ENCODE measurements at places on chromosomes 2 and 18. TPM values are rescaled to one million over a fixed set of nuclear protein-coding genes. Genes with fewer than 3 reads are reported as not detected.

Gene ZNF397
- total RNA-seq, result 16.2 TPM

Gene MOGAT1
- not detected for total RNA-seq

DNA sequence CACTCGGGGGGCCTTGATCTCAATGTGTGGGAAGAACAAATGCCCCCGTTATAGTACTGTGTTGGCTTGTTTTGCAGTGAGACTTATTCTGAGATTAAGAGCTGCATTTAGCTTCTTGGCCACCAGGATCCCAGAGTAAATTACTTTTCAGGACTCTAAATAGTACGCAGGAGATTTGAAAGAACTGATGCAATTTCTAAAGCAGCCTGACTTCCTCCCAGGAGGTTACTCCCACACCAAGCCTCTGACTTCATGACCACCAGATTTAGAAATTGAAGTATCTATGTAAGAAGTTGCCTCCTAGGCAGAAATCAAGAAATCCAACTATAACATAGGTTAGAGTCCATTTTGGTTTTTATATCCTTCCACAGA, 67.0 kb downstream of the FEZ2 start:
- no peak for DNase-seq

Gene ZNF396
- 0.95 TPM for total RNA-seq

DNA sequence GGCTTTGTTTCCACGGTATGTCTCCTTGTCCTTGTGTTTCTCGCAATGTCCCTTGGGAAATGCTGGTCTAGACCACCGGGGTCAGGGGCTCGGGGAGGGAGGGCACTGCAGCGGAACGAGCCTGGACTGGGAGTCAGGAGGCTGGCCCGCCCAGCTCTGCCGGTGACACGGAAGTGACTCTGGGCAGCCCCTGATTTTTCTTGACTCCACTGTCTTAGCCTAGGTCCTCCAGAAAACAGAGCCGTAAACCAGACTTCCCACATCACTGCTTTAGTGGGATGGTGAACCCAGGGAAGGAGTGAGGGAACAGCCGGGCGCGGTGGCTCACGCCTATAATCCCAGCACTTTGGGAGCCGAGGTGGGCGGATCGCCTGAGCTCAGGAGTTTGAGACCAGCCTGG, 144.2 kb downstream of the ASB1 start:
- no peak for DNase-seq

Gene TRIM43B
- total RNA-seq, result not detected

DNA sequence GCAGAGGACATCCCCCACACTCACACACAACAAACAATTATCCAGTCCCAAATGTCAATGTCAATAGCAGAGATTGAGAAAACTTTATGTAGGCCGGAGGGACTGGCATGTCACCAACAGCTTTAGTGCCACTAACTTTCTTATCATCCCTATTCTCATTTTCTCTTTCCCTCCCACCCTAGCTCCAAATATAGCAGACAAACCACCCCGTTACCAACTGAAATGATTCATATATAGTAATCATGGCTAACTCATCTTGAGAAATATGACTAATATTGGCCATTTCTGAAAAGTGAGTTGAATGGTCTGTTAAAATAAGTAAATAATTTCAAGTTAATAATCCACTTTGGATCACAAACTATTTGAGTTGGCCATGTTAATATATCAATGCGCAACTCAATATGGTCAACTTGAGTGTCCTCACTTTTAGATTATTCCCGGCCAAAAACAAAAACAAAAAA, 242.1 kb upstream of the RND3 start:
- no peak for DNase-seq

- DNase-seq, result no peak
Measured at GRCh38 chr2:234102112-234102511, 51.6 kb downstream of the SPP2 start.

DNA sequence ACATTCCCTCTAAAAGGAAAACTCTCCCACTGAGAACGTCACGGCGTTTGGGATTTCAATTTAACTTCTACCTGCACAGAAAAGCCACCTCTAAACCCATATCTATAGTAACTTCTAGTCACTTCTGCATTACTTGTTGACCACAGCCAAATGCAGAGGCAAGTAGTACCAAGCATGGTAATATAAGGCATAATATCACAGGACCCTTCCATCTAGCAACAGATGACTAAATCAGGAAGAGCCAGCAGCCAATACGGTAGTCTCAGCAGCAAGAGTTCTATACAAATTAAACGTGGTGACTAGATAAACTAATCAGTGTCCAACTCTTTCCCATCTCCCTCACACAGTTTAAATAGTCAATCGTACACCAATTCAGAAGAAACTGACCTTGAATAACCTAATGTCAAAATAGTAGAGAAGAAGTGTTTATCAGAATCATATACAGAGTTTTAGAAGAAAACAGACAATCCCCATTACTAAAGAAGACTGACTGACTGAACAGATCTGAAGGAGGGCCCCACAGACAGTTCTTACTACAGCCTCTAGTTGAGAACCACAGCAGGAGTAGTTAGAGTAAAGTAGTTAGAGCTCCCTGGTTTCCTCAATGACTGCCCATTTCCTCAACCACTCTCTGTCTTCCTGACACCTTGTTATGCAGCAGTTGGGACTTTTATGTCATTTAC, 30.0 kb downstream of the MEMO1 start:
- no peak for DNase-seq

DNA sequence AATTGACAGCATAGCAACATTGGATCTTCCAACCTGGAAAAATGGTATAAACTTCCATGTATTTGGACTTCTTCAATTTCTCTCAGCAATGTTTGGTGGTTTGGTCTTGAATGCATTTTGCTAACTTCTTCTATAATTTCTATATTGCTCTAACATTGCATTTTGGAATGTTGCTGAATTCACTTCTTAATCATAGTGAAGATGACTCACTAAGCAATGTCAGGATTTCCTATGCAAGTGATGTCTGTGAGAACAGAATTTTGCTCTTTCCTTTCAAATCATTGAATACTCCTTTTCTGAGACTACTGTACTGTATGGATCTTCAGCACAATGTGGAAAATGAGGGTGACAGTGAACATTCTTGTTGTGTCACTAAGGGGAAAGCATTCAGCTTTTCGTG, 28.9 kb upstream of the CDH19 start:
- DNase-seq, result no peak

DNA sequence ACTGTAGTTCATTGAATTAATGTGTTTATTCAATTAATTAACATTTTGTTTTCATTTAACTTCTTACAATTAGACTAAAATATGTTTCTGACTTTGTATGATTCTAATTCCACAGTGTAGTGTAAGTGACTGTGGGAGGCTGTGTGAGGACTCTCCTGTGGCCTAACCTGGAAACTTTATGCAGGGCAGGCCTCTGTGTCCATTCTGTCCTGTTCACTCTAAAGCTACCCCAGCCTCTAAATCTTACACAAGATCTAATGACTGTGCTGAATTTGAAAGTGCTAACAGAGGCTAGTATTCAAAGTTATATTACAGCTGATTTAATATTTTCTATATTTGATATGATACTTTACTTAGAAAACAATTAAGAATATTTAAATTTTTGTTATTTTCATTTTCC, 270.5 kb upstream of the CDH19 start:
- no peak for DNase-seq

Gene CFC1
- total RNA-seq, result not detected

DNA sequence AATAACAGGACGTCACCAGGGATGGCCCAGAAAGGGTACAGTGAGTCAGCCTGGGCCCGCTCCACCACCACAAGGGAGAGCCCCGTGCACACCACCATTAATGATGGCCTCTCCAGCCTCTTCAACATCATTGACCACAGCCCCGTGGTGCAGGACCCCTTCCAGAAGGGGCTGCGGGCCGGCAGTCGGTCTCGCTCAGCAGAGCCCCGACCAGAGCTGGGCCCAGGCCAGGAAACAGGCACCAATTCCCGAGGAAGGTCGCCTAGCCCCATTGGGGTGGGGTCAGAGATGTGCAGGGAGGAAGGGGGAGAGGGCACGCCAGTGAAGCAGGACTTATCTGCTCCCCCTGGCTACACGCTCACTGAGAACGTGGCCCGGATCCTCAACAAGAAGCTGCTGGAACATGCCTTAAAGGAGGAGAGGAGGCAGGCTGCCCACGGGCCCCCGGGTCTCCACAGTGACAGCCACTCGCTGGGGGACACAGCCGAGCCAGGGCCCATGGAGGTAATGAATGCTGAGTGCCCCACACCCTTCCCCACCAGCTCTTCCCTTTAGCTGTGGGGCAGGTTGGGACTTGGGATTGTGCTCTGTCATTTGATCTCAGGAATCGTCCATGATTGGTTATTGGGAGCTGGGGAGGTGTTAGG, 120.5 kb downstream of the MTCL1 start:
- no peak for DNase-seq

Gene MAP3K19
- total RNA-seq, result not detected

- DNase-seq, result no peak
Measured at GRCh38 chr2:166067229-166067628, 60.6 kb downstream of the SCN1A start.

- no peak for DNase-seq
Measured at GRCh38 chr2:28652217-28652616, 99.4 kb upstream of the PPP1CB start.

GRCh38 chr2:100041946-100042345, 100.4 kb downstream of the AFF3 start:
- DNase-seq, result no peak

- DNase-seq, result no peak
Measured at GRCh38 chr2:16546128-16546754, 119.4 kb downstream of the CYRIA start.

Gene AFF3
- total RNA-seq, result 9.9 TPM

GRCh38 chr2:201964631-201965206, 68.9 kb upstream of the FZD7 start:
- DNase-seq, result no peak

Measured in thoracic aorta (tissue), 2 donors.